ENCODE measurements at places on chromosomes 7 and 10.
A peak's percentile ranks its signal among the peaks of the same experiment; 100 is the strongest.

GRCh38 chr10:120212275-120212674 is 244.8 kb upstream of the PLPP4 start:
- DNase-seq: no peak

DNA sequence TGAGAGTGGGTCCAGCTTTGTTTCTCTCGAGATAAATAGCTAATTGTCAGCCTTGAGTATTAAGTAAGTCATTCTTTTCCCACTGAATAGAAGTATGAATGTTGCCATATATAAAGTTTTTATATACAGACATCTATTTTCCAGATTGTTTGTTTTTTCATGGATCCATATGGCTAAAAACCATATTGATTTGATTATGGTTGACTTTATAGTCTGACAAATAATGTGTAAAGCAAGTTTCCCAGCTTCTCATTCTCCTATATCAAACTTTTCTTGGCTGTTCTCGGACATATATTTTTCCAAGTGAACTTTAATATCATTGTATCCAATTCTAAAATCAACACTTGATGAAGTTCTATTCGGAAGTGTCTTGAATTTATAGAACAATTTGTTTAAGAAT is 352.4 kb upstream of the MEOX2 start:
- DNase-seq: no peak

GRCh38 chr7:12609561-12609960 is 39.0 kb downstream of the SCIN start:
- DNase-seq: no peak

DNA sequence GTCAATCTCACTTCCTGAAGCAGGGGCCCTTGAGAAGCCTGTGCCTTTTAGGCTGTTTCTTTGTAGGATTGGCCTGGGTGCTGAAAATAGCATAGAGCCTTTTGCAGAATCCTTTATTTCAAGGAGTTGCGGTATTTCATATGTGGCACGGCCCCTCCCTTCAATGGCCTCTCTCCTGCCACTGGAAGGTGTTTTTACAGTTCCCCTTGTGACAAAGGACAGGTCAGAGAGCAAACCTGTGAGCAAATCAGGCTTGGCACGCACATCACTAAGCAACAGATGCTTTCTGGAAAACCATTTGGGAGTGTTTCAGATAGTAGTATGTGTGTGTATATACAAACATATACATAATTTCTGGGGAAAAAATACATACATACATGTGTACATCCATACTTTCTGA is 388.6 kb upstream of the C7orf33 start:
- no peak for DNase-seq

- no peak for DNase-seq
Observed at GRCh38 chr10:84406561-84406960, 78.2 kb downstream of the CCSER2 start.

GRCh38 chr10:121611393-121612159 is 13.3 kb upstream of the FGFR2 start:
- DNase-seq: no peak

GRCh38 chr7:79909176-79909575 is 225.5 kb upstream of the GNAI1 start:
- DNase-seq: no peak

- DNase-seq: no peak
Observed at GRCh38 chr7:117006907-117007684, 53.8 kb downstream of the ST7 start.

GRCh38 chr10:75530299-75530698 is 98.9 kb downstream of the LRMDA start:
- no peak for DNase-seq

DNA sequence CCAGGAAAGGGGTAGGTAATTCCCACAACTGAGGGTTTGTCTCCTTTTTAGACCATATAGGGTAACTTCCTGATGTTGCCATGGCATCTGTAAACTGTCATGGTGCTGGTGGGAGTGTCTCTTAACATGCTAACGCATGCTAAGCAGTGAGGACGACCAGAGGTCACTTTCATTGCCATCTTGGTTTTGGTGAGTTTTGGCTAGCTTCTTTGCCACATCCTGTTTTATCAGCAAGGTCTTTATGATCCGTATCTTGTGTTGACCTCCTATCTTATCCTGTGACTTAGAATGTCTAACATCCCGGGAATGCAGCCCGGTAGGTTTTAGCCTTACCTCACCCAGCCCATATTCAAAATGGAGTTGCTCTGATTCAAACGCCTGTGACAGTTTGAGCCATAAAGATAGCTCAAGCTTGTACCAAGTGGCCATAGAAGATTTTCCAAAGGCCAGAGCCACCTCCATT is 176.0 kb upstream of the NAMPT start:
- DNase-seq: no peak

GRCh38 chr10:62632071-62632809 is 172.3 kb upstream of the ADO start:
- DNase-seq: peak; percentile 59

DNA sequence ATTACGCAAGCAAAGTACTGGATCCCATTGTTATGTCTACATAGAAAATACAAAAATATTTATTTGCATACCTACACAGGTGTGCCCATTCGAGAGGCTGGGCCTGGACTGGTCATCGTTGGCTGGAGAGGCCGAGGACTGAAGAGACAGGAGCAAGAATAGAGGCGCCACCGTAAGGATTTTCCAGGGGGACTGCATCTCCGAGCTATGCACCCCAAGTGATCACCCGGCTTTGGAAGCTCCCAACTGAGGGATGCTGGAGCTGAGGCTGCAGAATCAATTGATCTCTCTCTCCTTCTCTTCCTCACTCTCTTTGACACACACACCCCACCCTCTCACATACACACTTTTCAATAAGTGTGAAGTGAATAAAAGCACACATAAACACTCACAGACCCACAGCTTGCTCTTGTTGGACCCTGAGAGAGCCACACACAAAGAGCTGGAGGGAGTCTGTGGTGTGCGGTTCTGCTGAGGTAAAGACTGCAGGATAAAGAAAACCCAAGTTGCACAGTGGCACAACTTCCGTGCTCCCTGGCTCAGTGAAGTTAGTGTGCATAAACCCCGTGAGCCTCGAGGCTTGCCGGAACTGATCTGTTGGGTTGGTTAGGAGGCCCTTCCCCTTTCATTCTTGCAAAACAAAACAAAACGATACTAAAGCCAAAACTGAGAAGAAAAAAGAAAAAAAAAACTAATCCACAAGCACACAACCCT is at the start of gene AOAH:
AOAH (minus strand) TSS at position 544 of the 714 bp plus-strand sequence; CDS start at position 198, 346 bp downstream.
- peak; percentile 50 for DNase-seq

DNA sequence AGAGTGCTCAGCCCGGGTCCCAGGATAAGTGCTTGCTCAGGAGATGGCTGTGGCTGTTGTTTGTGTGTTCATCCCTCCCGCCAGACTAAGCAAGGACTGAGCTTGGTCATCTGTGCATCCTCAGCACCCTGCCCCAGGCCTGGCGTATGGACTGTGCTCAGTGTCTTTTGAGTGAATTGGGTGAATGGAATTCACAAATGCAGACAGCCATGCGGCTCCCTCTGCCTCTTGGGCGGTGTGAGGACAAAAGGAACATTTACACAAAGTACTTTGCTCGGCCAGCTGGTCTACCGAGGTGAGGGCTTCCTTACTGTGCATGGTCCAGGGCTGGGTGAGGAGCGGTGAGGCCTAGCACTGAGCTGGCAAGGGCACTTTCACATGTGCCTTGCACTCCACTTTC is 120.2 kb downstream of the CDH23 start:
- no peak for DNase-seq

- DNase-seq: no peak
Observed at GRCh38 chr10:20962165-20962564, 65.1 kb upstream of the NEBL start.

DNA sequence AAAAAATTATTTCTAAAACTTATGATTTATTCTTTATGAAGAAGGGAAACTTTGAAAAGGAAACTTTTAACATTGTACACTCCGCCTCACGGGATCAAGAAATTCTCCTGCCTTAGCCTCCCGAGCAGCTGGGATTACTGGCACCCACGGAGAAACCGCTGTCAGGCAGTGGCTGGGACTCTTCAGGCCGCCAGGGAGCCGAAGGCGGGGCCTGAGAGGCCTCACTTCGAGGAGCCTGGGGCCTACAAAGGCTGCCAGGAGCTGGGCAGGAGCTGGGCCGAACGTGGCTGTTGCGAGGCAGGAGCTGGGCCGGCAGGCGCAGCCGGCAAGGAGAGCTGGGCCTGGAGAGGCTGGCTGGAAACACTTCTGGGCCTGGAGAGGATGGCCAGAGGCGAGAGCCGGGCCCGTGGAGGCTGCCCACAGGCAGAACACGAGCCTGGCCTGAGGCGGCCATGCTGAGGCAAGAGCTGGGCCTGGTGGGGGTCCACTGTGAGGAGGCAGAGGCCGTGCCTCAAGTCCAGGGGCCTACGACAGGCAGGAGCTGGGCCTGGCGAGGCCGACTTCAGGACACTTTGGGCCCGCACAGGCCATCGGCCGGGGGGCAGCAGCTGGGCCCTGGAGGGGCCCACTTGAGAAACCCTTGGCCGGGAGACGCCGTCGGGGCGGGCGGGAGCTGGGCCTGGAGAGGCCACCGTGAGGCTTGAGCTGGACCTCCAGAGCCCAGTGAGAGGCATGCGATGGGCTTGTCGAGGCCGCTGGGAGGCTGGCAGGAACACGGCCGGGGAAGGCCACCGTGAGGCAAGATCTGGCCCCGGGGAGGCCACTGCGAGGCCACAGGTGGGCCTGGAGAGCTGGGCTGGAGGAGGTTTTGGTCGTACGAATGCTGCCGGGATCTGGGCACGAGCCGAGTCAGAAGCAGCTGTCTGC is 23.7 kb downstream of the MDH2 start:
- no peak for DNase-seq

- DNase-seq: no peak
Observed at GRCh38 chr7:131544449-131545301, 11.8 kb downstream of the PODXL start.

GRCh38 chr10:68795886-68796532 is 31.3 kb upstream of the STOX1 start:
- DNase-seq: no peak

- DNase-seq: no peak
Observed at GRCh38 chr10:24219963-24220362, 11.0 kb downstream of the KIAA1217 start.

DNA sequence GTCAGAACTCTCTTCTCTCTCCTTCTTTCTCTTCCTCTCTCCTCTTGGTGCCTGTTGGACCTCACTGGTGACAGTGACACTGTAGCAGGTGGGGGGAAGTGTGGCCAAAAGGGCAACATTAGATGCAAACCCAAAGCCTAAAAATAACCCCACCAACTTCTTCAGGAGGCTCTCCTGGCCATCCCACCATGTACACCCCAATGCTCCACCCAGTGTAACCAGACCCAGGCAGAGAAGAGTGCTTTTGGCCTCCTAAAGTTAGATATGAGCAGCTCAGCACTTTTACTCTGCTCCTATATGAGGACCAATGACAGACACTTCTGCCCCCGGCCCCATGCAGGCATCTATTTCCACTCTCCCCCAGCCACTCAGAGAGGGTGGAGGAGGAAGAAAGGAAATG is 5.5 kb downstream of the MYOZ1 start:
- no peak for DNase-seq

GRCh38 chr7:69190763-69191162 is 407.5 kb upstream of the AUTS2 start:
- no peak for DNase-seq

DNA sequence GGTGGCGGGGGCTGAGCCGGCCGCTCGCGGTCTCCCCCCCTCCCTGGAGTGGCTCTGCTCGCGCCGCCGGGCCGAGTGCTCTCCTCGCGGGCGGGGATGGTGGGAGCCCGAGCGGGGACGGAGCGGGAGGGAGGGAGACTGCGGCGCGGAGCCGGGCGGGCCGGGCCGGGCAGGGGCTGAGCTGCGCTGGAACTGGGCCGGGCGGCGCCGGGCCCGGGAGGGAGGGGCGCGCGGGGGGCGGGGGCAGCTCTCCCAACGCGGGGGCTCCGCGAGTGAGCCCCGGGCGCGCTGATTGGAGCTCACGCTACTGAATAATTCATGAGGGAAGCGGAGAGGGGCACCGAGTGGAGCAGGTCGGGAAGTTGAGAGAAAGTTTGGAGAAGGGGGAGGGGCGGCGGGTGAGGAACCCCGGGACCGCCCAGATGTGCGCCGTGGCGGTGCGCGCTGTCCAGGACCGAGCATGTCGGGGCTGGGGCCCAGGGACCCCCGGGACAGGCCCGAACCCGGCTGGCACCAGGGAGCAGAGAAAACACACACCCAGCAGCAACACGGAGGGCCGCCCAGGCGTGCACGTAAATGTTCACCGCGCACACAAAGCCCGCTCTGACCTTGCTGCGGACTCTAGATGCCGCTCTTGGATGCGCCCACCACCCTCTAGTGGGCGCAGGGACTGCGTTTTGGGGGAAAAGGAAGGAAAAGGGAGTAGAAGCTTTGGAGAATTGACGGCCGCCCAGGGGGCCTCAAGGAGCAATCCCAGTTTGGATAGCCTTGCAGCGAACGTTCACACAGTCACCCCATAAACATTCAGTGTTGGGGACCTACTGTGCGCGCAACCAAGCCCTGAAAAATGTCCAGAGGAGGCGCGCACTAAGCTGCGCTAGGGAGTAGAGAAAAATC is at the start of gene EPHB4:
EPHB4 (minus strand) TSS at position 194 of the 897 bp plus-strand sequence. CDS start 493 bp downstream, outside the sequence.
- no peak for DNase-seq

- DNase-seq: no peak
Observed at GRCh38 chr10:70492786-70493659, 14.5 kb downstream of the PALD1 start.

DNA sequence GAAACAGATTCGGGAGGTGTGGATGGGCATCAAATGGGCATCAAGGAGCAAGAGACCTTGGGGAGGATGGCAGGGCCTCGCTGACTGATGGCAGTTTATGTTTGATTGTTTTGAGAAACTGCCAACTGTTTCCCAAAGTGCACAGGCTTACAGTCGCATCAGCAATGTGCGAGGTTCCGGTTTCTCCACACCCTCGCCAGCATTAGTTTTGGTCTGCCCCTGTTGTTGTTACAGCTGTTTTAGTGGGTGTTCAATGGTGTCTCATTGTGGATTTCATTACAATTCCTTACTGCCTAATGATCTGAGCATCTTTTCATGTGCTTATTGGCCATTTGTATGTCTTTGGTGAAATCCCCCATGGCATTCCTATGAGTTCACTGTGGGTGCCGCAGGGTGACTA is 24.4 kb downstream of the AKR1E2 start:
- no peak for DNase-seq

DNA sequence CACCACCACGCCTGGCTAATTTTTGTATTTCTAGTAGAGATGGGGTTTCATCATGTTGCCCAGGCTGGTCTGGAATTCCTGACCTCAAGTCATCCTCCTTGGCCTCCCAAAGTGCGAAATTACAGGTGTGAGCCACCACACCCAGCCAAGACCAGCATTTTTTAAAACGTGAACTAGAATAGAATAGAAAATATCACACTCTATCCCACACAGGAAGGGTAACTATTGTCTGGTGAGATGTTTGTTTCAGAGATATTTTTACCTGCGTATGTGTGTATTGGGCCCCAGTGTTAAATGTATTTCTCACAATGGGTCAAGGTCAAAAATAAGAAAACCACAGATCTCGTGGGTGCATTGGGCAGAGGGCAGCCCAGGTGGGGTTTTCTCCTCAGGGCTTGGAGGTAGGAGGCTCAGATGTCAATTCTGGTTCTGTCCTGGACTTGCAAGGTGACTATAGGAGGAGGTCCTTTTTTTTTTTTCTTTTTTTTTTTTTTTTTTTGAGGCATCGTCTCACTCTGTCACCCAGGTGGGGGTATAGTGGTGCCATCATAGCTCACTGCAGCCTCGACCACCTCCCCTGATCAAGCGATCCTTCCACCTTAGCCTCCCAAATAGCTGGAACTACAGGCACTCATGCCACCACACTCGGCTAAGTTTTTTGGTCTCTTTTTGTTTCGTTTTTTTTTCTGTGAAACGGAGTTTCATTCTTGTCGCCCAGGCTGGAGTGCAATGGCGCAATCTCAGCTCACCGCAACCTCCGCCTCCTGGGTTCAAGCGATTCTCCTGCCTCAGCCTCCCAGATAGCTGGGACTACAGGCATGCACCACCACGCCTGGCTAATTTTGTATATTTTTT is 19.0 kb downstream of the SH2B2 start:
- DNase-seq: no peak

Data from activated CD8-positive, alpha-beta memory T cell treated with anti-CD3 and anti-CD28 coated beads for 4 hours (primary cell).